ENCODE measurements at places on chromosomes 5 and 9.

- no peak for DNase-seq
Measured at GRCh38 chr9:10447036-10447435, 165.8 kb downstream of the PTPRD start.

DNA sequence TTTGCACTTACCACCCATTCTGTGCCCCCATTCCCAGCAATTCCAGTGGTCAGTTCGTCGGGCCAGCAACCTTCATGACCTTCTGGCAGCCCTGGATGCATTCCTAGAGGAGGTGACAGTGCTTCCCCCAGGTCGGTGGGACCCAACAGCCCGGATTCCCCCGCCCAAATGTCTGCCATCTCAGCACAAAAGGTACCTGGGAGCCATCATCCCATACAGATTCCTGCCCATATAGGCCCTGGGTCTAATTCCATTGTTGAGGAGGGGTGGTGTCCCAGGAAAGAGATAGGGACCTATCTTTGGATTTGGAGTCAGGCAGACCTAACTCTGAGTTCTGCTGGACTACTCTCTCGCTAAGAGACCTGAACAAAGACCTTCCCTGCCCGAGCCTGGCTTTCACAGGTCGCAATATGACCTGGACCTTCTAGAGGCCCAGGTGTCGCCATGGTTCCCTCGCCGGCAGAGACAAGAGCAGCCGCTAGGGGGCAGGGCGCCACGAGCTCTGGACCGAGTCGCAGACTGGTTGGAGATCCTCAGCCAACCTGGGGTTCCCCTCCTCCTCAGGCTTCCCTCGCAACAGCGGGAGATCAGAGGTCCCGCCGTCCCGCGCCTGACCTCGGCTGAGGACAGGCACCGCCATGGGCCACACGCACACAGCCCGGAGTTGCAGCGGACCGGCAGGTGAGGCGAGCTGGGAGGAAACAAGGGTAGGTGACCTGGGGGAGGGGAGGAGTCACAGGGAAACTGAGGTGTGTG, 3.1 kb downstream of the SLC4A9 start:
- peak; percentile 91 for DNase-seq

- no peak for DNase-seq
Measured at GRCh38 chr5:142183561-142183960, 75.0 kb downstream of the NDFIP1 start.

DNA sequence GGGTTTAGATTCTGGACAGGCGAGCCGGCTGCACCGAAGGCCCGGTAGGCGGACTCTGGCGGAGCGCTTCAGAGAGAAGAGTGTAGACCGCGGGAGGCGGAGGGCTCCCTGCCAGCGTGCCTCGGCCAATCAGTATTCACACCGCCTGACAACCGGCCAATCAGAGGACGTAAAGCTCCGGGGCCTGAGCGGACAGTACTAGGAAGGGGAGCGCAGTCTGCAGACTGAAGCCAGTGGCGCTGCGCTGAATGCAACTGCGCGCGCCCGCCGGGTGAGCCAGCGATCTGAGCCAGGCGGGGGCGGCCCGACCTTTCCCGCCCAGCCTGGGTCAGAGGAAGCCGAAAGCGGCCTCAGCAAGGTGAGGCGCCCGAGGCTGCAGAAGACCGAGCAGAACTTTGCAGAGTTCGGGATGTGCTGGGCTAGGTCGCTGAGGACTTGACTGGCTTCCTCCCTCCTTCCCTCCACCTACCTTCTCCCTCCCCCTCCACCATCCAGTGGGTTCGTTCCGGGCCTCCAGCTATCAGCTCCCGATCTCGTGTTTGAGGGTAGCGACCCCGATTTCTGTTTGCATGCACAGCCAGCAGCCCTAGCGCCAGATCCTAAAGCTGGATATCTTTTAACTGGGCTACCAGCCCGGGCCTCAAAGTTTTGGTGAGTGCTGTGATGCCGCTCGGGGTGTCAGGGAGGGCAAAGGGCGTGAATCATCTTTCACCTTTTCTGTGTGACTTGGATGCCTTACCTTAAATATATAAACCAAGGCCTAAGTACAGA, at the start of gene DMRT2:
TSS of gene DMRT2 (plus strand) at position 233 of the 771 bp plus-strand sequence. CDS start 1,257 bp downstream, outside the sequence.
- DNase-seq, result no peak

DNA sequence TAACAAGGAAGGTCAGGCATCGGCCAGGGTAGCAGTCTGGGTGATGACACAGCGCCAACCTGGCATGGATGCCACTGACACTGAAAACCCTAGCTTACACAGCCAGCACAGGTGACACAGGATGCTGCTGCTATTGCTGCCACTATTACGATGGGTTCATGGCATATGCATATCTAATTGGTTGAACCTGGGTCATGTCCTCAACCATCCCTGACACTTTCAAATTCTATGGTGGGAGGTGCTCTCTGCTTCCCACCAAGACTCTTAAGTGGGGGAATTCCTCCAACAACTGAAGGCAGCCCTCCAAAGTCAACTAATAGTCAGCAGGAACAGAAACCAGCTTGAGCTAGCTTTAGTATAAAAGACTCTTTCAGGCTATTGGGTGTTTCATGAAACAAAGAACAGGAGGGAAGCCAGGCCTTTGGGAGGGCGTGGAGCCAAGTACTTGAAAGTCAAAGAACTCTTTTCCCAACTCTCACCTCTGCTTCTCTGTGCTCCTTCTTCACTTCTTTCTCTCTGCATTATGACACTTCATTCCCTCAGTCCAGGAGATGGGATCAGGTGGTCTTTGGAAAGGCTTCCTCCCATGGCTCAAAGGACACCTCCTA, 21.3 kb downstream of the PTTG1 start:
- no peak for DNase-seq

- DNase-seq, result no peak
Measured at GRCh38 chr9:134158753-134159392, 5.5 kb downstream of the RNU6ATAC start.
